NCI-H1105 (cell line): ENCODE measurements at places on chromosomes 5 and 9.

- no peak for DNase-seq
These were observed 335.5 kb downstream of the FBXL7 start for GRCh38 chr5:15835514-15835913.

DNA sequence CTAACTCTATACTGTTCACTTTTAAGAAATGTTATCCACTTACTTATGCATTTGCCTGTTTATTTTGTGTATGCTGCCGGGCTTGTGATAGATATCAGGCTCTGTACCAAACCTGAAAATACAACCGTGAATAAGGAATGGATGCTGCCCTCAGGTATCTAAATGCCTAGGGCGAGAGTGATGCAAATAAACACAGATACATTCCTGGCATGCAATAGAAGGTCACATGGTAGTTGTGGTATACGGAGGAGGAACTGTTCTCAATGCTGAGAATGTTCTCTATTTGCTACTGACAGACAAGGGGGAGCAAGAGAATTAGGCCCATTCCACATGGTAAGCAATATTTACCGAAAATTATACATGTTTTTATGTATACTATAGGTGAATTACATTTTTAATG lies 227.8 kb downstream of the ICE1 start:
- no peak for DNase-seq

DNA sequence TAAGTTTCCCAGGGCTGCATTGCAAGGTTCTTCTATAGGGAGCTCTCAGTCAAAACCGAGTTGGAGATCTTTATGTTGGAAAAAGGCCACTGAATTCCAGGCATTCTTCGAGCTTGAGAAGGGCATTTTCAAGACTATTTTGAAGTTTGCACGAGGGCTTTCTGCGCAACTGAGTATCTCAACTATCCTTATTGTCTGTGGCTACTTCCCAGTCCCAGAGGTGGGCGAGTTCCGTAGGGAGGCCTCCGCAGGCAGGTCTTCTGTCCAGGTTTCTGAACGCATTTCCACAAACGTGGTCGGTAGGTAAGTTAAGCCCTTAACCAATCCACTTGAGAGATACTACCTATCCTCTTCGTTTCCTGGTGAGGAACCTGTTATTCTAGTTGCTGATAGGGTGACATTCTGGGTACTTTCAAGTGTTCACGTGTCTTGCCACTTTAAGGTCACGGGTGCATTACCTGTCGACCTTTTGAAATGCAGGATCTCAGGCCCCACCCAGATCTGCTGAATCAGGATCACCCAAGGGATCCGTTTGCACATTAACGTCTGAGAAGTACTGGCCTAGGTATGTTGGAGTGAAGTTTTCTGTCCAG lies 51.4 kb upstream of the TJP2 start:
- peak; percentile 47 for DNase-seq

DNA sequence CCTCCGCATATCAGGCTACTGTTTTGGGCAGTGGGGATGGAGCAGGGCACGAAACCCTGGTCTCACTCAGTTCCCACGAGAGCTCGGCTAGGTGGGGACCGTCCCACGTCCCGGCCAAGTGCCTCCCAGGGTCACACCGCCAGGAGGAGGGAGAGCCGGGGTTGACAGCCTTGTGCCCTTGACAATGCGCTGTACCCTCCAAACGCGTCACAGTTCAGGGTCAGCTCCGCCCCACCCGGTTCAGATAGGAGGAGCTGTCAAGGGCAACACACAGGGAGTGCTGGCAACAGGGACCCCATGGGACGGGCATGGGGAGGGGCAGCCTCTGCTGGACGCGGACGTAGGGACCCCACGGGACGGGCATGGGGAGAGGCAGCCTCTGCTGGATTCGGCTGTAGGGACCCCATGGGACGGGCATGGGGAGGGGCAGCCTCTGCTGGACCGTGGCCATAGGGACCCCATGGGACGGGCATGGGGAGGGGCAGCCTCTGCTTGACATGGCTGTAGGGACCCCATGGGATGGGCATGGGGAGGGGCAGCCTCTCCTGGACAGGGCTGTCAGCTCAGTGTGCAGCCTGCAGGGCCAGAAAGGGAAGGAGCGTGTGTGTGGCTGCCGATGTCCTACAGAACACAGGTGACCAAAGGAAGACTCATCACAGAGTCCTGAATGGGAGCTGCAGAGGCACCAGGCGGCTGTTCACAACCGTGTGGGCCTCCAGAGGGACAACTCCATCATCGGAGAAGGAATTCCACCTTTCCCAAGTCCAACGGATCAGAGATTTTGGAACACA lies 29.4 kb downstream of the PNPLA7 start:
- DNase-seq = no peak

- DNase-seq = no peak
These were observed 100.0 kb upstream of the CCDC152 start for GRCh38 chr5:42656651-42657015.

DNA sequence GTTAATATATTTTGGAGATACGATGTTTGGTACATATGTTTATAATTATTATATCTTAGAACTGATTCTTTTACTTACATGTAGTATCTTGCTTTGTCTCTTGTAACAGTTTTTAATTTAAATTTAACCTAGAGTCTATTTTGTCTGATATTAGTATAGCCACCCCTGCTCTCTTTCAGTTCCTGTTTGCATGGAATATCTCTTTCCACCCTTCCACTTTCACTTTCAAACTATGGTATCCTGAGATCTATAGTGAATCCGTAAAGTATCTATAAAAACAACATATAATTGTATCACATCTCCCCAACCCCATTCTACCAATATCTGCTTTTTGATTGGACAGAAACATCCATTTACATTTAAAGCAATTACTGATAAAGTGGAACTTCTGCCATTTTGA lies 7.2 kb downstream of the IRGM start:
- no peak for DNase-seq

DNA sequence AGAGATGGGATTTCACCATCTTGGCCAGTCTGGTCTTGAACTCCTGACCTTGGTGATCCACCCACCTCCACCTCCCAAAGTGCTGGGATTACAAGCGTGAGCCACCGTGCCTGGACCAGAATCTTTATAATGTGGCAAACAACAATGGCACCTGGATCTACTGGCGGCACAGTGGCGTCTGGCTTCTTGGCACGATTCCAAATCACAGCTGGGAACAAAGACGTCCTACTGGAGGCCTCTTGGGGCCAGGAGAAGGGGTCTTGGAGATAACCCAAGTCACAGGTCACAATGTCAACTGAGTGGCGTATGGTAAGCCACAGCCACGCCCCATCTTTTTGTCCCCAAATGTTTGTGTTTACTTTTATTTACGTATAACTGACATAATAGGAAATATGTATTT lies 77.8 kb upstream of the RAPGEF1 start:
- DNase-seq = peak; percentile 97

GRCh38 chr5:123500471-123500870 lies 11.5 kb upstream of the CSNK1G3 start:
- DNase-seq = no peak

DNA sequence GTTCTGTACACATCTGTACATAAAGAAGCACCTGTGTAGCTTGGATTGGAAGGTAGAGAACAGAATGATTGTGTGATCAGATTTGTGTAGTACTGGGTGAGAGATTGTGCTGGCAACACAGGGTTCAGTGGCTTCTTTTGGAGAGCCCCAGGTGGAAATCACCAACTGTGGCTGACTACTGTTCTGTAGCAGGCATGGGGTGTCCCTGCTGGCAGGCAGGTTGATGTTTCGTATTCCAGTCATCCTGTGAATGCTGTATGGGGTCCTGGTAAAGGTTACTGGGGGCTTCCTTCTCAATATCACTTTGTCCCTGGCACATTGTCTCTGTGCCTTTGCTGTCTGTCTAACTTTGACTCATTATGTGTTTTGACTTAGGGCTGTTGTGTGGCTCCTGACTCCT lies 5.3 kb downstream of the ASPN start:
- DNase-seq = no peak

- no peak for DNase-seq
These were observed 2.8 kb upstream of the PARP8 start for GRCh38 chr5:50663636-50664035.

- DNase-seq = no peak
These were observed 146.3 kb upstream of the RGMB start for GRCh38 chr5:98627121-98627520.
